ENCODE measurements at places on chromosomes 1 and 21.

DNA sequence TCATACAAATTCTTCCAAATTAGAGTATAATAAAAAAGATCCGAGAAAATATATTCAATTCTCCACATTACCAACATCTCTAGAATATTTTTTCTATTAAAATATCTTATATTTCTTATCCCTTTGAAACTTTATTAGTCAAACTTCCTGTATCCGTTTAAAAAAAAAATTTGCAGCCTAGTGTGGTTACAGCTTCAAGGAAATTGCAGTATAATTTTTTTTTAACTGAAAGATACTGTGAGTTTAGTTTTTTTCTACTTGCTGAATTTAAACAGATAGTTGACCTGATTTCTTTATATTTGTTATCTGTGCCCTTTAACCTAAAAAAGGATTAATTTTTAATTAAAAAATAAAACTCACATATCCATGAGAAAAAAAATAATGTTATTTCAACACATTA lies 1.5 kb downstream of the RGS18 start:
- DNase-seq = no peak

GRCh38 chr1:241217516-241217915 lies 139.5 kb downstream of the RGS7 start:
- no peak for DNase-seq

DNA sequence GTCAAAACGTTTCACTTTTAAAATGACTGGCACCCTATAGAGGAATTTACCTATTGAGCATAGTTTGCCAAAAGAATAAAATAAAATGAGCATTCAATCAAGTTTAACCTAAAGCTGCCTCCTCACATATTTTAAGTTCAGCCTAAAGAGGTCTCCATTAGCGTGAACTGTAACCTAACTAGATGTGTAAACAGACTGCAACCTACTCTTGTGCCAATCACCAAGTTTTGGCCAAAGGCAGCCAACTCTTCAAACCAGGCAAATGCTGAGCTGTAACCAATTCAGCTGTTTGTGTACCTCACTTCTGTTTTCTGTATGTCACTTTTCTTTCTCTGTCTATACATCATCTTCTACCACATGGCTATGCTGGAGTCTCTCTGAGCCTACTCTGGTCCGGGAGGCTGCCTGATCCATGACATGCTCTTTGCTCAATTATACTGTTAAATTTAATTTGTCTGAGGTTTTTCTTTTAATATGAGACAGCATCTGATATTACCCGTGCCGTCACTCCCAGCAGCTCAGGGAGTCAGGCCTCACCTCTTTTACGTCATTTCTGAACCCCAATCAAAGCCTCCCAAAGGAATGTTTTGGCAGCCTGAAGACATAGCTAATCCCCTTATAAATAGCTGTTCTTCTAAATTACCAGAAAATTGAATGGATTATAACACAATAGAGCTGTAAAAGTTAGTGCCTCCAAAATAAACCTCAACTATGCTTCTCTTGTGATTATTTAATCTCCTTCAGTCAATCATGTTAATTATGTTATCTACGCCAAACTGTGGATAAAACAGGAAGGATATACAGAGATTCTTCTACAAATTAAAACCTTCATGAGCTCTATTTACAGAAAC lies 81.0 kb upstream of the NR5A2 start:
- DNase-seq = no peak

GRCh38 chr1:118042501-118042900 lies 113.0 kb downstream of the WDR3 start:
- DNase-seq = no peak

GRCh38 chr1:65992165-65992821 lies 199.6 kb downstream of the PDE4B start:
- DNase-seq = no peak

DNA sequence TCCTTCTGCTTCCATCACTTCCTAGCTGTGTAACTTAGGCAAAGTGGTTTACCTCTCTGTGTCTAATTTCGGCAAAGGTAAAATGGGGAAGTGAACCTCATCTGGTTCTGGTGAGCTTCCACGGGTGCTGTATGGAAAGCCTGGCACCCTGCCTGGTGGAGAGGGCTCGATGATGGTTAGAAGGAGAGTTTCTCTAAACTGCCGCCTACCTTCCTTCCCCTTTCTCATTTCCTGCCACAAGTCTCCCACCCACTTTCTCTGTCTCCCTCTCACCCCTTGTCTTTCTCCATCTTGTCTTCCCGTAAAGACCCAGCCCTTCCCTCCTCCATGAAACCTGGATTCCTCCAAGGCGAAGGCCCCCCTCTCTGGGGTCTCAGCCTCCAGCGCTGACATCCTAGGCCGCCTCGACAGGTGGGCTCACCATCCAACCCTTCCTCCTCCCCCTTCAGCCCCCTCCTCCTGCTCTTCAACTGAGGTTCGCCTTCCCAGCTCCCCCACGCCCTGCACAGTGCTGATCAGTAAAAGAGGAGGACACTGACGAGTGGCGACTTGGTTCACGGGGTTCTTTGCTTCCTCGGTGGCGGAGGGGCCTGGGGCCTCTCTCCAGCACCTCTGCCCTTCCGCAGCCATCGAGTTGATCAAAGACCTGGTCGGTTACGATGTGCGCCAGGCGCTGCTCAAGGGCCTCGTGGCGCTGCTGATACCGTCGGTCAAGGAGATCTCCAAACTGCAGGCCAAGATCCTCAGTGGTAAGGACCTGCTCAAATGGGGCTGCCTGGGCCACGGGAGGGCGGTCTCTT lies 7.3 kb downstream of the RNU5D-1 start:
- no peak for DNase-seq

DNA sequence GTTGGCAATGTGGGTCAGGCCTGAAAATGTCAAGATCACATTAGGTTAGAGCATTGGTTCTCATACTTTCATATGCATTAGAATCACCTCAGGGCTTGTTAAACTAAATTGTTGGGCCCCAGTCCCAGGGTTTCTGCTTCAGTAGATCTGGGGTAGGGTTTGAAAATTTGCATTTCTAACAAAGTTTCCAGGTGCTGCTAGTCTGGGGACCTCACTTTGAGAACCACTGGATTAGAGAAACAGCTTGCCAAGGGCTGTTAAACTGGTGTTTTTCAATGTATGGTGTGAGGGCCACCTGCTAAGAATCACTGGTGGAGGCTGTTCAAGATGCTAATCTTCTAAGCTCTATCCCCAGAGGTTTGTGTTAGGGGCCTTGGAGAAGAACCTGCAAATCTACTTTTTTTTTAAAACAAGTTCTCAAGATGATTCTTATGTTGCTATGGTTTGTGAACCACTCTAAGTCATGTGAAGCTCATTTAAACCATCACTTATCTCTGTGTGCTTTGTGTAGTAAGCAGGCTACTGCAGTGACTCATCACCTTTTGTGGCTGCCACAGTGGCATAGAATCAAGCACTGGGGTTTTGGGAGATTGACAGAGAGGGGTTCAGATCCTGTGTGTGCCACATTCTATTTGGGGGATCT lies 152.2 kb downstream of the S1PR1 start:
- no peak for DNase-seq

DNA sequence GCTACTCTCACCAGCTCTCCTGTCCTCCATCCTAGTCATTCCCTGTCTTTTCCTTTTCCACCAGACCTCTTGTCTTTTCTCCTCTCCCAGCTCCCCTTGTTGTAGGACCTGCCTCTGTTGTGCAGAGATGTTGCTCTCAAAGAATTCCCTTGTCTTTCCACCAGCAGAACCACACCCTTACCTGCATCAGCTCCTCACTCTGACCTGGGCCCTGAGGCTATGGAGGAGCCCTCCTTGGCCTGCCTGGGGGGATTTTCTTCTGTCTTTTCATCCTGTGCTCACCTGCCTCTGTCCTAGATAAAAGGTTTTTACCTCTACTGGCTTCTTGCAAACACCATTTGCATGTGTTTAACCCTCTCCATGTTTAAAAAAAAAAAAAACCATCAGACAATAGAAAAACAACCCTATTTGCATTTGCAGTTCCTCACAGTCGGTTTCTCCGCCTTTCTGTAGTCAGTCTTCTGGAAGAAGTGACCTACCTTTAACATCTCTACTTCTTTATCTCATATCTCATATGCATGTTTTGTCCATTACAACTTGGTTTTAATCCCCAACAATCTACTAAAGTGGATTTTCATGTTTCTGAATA lies 12.1 kb downstream of the FCRL5 start:
- DNase-seq = no peak

DNA sequence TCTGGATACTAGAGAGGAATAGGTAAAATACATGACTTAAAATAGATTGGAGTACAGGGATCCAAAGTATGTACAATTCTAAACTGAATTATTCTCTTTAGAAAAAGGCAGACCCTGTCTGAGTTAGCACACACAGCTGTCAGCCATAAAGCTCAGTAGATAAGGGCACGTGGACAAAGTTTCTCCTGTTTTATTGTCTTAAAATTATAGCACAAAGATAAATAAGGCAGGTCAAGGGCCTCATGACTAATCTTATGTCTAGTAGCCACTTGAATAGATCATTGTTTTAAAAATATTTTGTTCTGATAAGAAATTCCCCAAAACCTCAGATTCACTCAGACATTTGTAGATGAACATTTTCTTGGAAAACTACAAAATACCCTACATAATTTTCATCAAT lies 205.2 kb downstream of the ZP4 start:
- DNase-seq = no peak

DNA sequence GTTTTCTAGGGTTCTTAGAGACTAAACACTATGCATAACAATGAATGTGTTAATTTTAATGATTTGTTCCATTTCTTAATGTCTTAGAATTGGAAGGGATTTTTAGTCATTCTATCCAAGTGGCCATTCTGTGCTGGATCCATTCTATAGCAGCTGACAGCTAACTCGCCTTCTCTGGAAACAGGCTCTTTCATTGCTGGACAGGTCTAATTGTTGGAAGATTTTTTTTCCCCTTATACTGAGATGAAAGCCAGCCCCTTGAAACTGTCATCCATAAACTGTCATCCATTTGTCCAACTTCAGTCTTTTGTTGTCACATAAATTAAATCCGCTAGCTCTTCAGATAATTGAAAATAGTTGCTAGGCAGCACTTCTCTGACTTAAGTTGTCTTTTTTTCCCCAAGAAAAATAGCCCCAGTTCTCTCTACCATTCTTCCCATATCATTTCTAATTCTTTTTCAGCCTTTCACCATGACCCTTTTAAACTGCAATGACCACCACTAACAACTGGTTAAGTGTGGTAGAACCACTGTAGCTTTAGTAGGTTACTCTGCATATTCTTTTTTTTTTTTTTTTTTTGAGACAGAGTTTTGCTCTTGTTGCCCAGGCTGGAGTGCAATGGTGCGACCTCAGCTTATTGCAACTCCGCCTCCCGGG lies 19.7 kb downstream of the AK4 start:
- no peak for DNase-seq

DNA sequence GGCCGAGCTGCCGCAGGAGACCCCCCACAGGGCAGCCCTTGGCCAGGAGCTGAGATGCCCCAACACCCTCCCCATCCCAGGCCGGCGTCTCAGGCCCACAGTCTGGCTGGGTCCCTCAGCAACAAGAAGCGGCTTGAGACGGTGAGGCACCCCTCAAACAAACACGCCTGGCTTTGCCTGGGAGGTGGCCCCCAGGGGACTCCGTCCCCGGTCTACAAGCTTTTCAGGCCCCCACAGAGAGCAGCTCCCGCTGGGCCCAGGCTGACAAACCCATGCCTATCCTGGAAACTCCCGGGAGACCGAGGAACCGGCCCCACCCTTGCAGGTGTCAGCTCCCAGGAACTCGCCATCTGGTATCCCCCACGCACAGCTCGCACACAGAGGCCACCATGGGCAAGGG lies 67.0 kb downstream of the ARHGEF16 start:
- DNase-seq = no peak

DNA sequence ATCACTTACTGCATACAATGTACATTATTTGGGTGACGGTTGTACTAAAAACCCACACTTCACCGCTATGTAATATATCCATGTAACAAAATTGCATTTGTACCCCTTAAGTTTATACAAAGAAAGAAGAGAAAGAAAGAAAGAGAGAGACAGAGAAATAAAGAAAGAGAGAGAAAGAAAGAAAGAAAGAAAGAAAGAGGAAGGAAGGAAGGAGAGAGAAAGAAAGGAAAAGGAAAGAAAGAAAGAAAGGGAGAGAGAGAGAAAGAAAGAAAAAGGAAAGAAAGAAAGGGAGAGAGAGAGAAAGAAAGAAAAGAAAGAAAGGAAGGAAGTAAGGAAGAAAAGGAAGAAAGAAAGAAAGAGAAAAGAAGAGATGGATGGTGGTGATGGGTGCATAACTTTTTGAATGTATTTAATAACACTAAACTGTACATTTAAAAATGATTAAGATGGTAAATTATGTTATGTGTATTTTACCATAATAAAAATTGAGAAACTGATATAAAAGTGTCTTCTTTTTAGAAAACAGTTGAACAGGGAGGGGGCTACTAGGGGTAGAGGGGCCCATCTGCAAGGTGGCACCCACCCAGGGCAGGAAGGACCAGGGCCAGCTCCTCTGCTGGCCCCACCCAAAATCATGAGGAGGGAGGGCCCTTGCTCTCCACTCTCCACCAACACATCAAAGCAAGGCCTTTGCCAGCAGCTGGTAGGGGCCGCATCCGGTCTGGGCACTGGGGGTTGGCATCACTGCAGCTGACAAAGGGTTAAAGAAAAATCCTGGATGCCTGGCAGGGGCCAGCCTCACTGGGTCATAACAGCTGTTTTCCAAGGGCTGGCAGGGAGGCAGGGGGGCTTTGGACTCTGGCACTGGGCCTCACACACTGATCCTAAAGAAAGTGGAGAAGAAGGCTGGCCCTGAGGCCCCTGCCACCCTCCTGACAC lies 153.9 kb upstream of the EDN2 start:
- no peak for DNase-seq

- no peak for DNase-seq
These were observed 22.1 kb upstream of the FAM43B start for GRCh38 chr1:20530306-20530705.

GRCh38 chr1:19110257-19110927 lies 99.7 kb downstream of the UBR4 start:
- DNase-seq = no peak

DNA sequence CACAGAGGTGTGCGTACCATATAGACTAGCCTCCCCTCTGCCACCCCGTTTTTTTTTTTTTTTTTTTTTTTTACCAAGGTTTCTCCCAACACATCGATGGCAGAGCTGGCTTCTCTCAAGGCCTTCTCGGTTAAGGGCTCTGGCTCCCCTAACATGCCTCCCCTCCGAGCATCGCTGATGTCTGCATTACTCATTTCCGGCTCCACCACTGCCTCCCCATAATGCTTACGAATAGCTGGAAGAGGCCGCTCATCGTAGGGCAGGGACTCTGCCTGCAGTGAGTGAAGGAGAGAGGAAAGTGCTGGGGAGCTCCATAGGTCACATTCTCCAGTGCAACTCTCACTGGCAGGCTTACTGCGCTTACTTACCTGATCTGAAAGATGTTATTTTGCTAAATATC lies 20.6 kb downstream of the CEP104 start:
- no peak for DNase-seq

DNA sequence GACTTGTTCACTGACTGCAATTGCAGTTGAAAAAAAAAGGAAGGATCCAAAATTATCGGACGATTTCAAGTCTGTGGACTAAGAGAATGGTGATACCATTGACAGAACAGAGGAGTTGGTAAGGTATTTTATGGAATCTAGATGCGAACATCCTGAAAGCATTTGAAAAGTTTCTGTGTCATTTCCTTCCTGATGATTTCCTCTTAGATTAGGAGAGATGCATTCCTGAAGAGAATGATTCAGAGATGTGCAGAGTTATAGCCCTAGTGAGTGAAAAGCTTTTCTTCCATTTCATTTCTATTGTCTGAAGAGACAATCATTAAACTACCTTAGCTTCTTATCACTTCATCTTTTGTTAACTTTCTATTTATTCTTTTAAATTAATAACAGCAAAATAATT lies 200.0 kb downstream of the KCNK2 start:
- no peak for DNase-seq

- no peak for DNase-seq
These were observed 15.4 kb downstream of the GGPS1 start for GRCh38 chr1:235343726-235344125.

- no peak for DNase-seq
These were observed 14.7 kb downstream of the TMCO1 start for GRCh38 chr1:165753934-165754333.

Data from left renal cortex interstitium (tissue), 4 donors.